ENCODE measurements at places on chromosomes 7 and 10.

- no peak for DNase-seq
- no peak overlapping the region for H3K4me3 ChIP-seq
Observed at GRCh38 chr10:58515291-58515941, 2.7 kb downstream of the BICC1 start.

DNA sequence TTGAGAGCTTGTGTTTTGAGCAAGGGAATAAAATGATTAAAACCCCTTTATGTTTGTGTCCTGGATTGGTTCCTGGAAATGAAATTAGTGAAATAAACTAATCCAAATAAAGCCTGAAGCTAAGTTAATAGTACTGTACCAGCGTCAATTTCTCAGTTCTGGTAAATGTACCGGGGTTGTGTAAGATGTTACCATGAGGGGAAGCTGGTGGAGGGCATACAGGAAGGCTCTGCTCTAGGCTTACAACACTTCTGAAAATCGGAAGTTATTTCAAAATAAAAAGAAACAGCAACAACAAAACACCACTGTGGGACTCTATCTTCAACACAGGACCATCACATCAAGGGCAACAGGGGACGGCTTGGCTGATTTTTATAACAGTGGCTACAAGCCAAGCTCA, 257.0 kb downstream of the CREB5 start:
- no peaks in the 10 kb centered on the region for H3K36me3 ChIP-seq
- H3K4me3 ChIP-seq = no peak overlapping the region
- H3K27ac ChIP-seq = no peak overlapping the region
- DNase-seq = no peak

- no peaks in the 10 kb centered on the region for H3K36me3 ChIP-seq
- H3K4me3 ChIP-seq = no peak overlapping the region
- H3K27me3 ChIP-seq = no peaks in the 10 kb centered on the region
Observed at GRCh38 chr10:78960316-78960800, 108.4 kb upstream of the ZMIZ1 start.

DNA sequence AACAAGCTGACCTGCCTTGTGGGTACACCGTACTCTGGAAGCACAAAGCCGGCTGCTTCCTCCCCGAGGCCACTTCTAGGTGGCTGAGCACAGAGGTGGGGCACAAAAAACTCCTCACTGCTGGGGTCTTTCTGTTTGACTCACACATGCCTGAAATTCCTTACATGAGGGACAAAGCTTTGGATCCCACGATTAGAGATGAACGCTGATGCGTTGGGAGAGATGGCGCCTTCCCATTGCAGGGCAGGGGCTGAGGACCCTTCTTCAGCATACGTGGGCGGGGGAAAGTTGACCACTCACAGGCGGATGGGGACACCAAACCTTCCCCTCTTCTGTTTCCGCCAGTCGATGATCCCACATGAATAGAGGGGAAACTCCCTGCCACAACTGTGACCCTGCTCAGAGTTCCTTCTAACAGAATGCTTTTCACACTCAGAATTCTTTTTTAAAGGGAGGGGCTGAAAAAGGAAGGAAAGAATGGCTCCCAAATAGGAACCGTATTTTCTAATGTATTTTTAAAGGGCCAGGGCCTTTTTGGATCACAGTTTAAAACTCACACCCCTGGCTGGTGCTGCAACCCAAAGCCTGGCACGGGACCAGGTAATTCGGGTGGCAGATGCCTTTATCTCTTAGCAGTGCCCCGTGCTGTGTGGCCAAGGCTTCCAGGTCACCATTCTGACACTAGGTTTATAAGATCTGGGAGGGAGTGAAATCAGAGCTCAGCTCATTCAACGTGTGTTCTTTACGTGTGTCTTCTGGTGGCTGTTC, 134.0 kb downstream of the PRKAG2 start:
- no peak for DNase-seq
- no peaks in the 10 kb centered on the region for H3K27me3 ChIP-seq
- H3K27ac ChIP-seq = no peak overlapping the region
- no peaks in the 10 kb centered on the region for H3K36me3 ChIP-seq

DNA sequence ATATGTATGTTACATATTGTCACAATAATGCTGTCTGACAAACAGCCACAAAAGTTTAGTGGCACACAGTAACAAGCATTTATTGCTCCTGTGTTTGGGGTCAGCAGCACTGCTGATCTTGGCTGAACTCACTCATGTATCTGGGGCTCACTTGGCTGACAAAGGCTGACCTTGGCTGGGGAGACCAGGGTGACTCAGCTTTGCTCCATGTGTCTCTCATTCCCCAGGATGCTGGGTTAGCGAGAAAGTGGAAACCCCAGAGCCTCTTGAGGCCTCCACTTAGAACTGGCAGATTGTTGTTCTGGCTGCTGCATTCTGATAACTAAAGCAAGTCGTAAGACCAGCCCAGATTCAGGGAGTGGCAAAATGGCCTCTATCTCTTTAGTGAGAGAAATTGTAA, 217.3 kb upstream of the HABP2 start:
- no peaks in the 10 kb centered on the region for H3K4me1 ChIP-seq
- H3K36me3 ChIP-seq = no peaks in the 10 kb centered on the region
- H3K27ac ChIP-seq = no peak overlapping the region
- DNase-seq = no peak
- H3K27me3 ChIP-seq = peaks cover 4% of the 10 kb centered on the region
- H3K4me3 ChIP-seq = no peak overlapping the region

GRCh38 chr10:19825700-19826099, 9.5 kb downstream of the PLXDC2 start:
- H3K36me3 ChIP-seq = no peaks in the 10 kb centered on the region
- DNase-seq = no peak
- no peaks in the 10 kb centered on the region for H3K4me1 ChIP-seq
- H3K4me3 ChIP-seq = no peak overlapping the region

GRCh38 chr7:50431722-50432305, 18.3 kb downstream of the FIGNL1 start:
- H3K4me3 ChIP-seq = no peak overlapping the region
- H3K27me3 ChIP-seq = no peaks in the 10 kb centered on the region
- H3K4me1 ChIP-seq = no peaks in the 10 kb centered on the region
- H3K36me3 ChIP-seq = peaks cover 7% of the 10 kb centered on the region
- DNase-seq = no peak
- no peak overlapping the region for H3K27ac ChIP-seq

DNA sequence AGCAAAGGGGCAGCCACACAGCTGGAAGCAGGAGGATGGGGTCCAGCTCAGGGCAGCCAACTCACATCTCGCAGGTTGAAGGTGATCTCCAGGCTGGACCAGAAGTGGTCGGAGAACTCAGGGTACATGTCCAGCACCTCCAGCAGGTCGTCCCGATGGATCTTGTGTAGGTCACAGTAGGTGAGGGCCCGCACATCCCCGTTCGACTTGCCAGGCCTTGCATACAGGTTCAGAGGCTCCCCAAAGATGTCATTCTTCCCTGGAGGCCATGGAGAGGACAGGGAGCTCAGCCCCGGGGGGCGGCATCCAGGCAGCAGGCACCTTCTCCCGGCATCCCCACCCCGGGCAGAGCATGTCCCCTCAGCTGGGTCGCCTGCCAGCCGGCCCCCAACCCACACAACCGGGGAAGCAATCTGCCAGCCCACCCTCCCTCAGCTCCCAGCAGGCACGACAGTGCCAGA, 29.3 kb downstream of the KCNH2 start:
- no peak overlapping the region for H3K4me3 ChIP-seq
- no peak for DNase-seq
- no peaks in the 10 kb centered on the region for H3K4me1 ChIP-seq

DNA sequence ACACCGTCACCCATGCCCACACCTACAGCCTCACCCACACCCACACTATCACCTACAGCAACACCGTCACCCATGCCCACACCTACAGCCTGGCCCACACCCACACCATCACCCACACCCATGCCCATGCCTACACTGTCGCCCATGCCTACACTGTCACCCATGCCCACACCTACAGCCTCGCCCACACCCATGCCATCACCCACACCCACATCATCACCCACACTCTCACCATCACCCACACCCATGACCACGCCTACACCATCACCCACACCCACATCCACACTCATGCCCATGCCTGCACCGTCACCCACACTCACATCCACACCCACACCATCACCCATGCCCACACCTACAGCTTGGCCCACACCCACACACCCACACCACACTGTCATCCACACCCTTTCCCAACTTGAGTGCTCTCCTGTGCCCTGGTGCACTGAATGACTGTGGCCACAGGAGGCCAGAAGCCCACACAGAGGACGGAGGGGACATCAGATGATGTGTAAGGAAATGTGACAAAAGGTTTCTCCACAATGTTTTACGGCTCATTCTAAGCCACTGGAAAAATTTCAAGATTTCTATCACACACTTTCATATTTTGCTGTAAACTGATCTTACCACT, 153.3 kb downstream of the WDR37 start:
- no peaks in the 10 kb centered on the region for H3K36me3 ChIP-seq
- H3K4me3 ChIP-seq = no peak overlapping the region
- H3K4me1 ChIP-seq = no peaks in the 10 kb centered on the region
- H3K27ac ChIP-seq = no peak overlapping the region
- H3K27me3 ChIP-seq = no peaks in the 10 kb centered on the region

GRCh38 chr10:43037440-43037839, 39.4 kb upstream of the RET start:
- no peaks in the 10 kb centered on the region for H3K36me3 ChIP-seq
- DNase-seq = no peak
- no peaks in the 10 kb centered on the region for H3K27me3 ChIP-seq
- H3K27ac ChIP-seq = no peak overlapping the region
- H3K4me3 ChIP-seq = no peak overlapping the region

DNA sequence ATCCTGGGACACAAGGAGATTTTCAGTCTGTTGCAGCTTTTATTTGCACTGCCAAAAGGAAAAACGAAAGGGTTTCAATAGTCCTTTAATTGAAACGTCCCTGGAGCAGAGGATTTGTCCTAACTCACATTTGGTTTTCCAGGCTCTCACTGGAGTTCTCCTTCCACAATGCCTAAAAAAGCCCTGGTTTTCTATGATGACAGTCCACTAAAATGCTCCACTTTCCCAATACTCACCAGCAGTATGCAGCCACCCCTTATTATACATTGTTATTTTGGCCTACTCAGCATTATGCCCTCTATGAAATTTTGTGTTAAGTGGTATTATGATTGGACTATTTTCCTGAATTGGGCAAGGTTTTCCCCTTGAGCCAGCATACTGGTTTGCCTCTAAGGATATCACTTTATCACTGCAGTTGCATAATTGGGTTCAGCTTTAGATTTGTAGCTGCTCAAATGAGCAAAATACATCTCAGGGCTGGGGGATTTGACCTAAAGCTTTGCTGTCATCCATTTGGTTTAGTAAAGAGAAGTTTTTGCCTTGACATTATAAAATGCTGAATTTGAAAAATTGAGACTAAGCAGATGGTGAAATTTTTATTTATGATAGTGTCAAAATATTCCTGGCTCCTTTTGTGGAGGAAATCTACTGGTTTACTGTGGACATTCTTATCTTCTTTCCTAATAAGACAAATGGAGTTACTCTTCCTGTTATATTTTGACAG, 239.2 kb downstream of the RNLS start:
- no peak overlapping the region for H3K4me3 ChIP-seq
- no peak overlapping the region for H3K27ac ChIP-seq
- H3K36me3 ChIP-seq = no peaks in the 10 kb centered on the region
- H3K27me3 ChIP-seq = peaks cover 15% of the 10 kb centered on the region

DNA sequence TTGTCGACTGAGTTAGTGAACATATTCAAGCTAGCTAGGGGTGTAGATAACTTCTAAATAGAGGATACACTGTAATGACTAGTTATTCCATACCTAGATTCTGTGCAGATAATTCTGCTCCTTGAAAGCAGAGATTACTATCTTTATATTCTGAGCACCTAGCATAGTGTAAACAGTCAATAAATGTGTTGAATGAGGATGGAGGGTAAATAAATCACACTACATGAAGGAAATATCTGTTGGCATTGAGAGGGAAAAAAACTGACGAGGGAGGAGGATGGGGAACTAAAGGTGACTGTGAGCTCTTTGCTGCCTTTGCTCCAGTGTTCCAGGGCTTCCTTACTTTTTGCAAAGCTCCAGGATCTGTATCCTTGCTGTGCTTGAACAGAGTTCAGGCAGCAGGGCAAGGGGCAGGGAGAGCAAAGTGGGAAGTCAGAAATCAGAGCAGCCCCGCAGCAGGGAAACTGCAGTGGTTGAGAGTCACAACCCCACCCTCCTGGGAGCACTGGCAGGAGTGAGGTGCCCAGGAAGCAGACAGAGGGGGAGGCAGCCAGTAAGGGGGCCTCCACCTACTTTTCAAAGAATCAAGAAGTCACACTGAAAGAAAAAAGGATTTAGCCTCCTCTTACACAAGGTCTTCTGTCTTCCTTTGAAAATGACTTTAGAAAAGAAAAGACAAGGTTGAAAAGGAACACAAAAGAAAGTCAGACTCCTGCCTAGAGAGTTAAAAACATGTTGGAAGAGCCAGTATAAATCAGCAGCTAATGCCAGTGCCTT, 71.8 kb upstream of the LRRN3 start:
- DNase-seq = no peak
- no peaks in the 10 kb centered on the region for H3K27me3 ChIP-seq
- H3K4me3 ChIP-seq = no peak overlapping the region

DNA sequence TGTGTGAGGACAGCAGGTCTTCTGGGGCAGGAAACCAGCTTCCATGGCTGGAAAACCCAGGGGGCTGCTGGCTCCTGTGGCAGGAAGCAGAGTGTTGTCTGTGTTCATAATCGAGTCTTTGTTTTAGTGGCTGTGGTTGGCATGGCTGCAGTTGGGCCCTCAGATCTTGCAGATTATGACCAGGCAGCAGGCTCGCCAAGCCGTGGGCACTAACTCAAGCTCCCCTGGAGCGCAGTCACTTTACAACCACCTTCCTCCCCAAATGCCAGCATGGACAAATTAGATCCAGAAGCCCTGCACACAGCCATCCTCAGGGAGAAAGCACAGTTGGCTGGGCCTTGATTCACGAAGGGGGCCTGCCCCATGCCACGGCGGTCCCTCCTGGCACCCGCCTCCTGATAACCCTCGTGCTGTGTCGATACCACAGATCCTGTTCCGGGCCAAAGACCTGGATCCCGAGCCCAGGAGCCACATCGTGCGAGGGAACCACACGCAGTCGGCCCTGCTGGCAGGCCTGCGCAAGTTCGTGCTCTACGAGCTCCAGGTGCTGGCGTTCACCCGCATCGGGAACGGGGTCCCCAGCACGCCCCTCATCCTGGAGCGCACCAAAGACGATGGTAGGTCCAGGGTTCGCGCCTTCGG, 552.5 kb upstream of the FOXK1 start:
- H3K27ac ChIP-seq = no peak overlapping the region
- no peaks in the 10 kb centered on the region for H3K36me3 ChIP-seq
- H3K4me3 ChIP-seq = no peak overlapping the region
- DNase-seq = no peak
- no peaks in the 10 kb centered on the region for H3K4me1 ChIP-seq

GRCh38 chr10:117617659-117618058, 75.1 kb downstream of the EMX2 start:
- H3K4me3 ChIP-seq = no peak overlapping the region
- peaks cover 5% of the 10 kb centered on the region for H3K4me1 ChIP-seq
- no peak overlapping the region for H3K27ac ChIP-seq
- H3K36me3 ChIP-seq = no peaks in the 10 kb centered on the region

DNA sequence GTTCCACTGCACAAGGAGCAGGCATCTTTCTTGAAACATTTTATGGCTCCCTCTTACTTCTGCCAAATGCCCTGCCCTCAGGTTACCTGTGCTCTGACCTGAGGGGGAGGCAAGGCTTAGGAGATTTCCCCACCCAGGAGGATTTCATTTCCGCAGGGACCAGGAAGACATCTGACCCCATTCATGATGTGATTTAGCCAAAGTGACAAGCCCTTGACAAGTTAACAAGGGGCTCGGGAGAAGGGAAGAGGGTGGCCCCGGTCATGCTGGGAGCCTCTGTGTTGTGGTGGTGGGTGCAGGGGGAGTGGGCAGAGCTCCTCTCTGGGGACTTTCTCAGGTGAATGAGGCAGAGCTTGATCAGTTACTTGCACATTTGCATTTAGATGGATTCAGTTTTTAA, 18.9 kb downstream of the GIMAP5 start:
- H3K4me1 ChIP-seq = peaks cover 42% of the 10 kb centered on the region
- no peak for DNase-seq
- peaks cover under 1% of the 10 kb centered on the region for H3K36me3 ChIP-seq
- H3K27ac ChIP-seq = peak overlapping the region; percentile 94

Measured in activated T-helper 2 cell treated with anti-CD3 and anti-CD28 coated beads, Interferon-gamma antibody, Interleukin-2, Interleukin-4, amounts not matched to agents 10 μg/mL and 5 μg/mL and 100 μg/mL, durations not matched to agents 14 hours and 24 hours and 36 hours (primary cell).